Esophagus squamous epithelium (tissue), 5 donors: ENCODE measurements at places on chromosomes 5 and 9.

- no peak for DNase-seq
These were observed 10.1 kb downstream of the KCNV2 start for GRCh38 chr9:2727374-2727773.

DNA sequence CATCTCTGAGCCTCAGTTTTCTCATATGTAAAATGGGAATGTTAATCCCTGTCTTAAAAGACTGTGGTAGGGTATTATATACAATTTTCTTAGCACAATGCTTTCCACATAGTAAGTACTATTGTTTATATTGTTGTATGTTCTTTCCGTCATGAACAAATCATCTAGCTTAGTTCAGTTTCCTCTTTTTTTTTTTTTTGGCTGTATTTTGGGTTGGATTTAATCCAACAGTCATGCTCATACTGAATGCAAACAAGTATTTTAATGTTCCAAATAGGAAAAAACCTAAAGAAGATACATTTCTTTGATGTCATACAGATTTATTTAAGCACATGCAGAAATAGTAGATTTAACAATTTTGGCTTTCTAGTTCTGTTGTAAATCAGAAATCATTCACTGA, 95.1 kb downstream of the RNF180 start:
- no peak for DNase-seq

- DNase-seq, result no peak
These were observed 220.0 kb downstream of the PDE4D start for GRCh38 chr5:59673438-59674058.

- DNase-seq, result no peak
These were observed 18.9 kb downstream of the ZNF169 start for GRCh38 chr9:94277885-94278536.

- no peak for DNase-seq
These were observed 2163.5 kb upstream of the WWC1 start for GRCh38 chr5:166127766-166128570.

DNA sequence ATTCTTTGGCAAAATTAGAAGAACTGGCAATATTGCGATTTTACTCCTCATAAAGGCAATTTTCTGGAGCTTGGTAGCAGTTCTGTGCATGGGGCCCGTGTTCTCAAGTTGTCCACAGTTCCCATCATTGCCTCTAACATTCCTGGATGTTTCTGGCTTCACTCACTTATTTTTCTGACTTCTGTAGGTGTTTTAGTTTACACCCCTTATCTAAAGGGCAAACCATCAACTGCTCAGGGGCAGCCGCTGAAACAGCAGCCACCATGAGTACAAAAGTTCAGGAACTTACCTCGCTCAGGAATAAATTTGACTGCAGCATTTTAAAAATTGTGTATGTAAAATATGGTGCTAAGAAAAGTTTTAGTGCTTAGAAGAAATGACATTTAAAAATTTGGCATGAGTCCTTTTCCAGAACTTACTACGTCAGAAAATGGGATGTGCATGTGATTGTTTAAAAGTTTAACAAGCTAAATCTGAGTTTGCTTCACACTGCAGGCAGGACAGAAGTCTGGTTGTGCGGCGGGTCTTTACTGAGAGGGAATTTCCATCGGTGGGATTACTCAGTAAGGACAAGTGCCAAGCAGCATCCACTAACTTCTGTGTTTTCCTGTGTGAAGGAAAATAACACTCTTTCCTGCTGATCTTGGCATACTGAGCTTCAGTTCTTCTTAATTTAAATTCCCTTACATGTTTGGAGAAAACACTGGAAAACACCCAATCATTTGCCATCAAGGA, 261.7 kb downstream of the MAT2B start:
- no peak for DNase-seq

DNA sequence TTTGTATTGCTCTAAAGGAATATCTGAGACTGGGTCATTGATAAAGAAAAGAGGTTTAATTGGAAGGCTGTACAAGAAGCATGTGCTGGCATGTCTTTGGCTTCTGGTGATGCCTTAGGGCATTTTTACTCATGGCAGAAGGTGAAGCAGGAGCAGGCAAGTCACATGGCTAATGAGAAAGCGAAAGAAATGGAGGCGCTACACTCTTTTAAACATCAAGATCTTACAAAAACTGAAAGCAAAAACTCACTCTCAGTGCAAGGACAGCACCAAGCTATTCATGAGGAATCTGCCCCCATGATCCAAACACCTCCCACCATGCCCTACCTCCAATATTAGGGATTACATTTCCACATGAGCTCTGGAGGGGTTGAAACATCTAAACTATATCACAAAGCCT, 1458.8 kb upstream of the ACO1 start:
- DNase-seq, result no peak

DNA sequence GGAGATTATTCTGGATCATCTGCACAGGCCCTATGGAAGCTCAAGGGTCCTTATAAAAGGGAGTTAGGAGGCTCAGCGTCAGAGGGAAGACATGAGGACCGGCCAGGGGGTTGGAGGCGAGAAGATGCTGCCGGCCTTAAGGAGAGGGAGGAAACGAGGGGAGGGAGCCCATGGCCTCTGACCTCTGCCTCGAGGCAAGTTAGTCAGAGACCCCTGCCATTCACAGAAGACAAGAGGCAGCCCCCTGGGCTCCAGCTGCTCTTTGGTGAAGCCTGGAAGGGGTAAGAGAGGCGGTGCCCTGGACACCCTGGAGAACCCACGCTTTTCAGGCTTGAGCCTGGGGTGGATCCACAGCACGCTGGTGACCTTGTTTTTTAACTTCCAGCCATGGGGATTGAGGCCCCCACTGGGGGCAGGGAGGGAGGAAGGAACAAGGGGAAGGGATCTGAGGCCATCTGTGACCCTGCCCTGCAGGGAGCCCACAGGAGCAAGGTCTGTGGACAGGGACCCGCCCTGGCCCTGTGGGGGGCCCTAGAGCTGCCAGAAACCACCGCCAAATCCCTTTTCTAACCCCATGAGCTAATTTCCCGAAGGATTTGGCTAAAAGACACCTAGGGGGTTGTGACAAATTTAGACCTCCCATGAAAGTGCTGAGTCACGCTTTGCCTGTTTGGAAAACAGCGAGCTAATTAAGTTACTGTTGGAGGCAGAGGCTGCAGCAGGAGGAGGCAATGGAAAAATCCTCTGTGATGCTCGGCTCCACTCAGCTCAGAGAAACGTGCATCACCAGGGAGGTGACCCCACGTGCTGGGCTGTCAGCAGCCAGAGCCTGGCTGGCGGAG, 49.7 kb downstream of the OLFM1 start:
- no peak for DNase-seq

GRCh38 chr9:76358628-76359280, 35.5 kb downstream of the RFK start:
- no peak for DNase-seq

DNA sequence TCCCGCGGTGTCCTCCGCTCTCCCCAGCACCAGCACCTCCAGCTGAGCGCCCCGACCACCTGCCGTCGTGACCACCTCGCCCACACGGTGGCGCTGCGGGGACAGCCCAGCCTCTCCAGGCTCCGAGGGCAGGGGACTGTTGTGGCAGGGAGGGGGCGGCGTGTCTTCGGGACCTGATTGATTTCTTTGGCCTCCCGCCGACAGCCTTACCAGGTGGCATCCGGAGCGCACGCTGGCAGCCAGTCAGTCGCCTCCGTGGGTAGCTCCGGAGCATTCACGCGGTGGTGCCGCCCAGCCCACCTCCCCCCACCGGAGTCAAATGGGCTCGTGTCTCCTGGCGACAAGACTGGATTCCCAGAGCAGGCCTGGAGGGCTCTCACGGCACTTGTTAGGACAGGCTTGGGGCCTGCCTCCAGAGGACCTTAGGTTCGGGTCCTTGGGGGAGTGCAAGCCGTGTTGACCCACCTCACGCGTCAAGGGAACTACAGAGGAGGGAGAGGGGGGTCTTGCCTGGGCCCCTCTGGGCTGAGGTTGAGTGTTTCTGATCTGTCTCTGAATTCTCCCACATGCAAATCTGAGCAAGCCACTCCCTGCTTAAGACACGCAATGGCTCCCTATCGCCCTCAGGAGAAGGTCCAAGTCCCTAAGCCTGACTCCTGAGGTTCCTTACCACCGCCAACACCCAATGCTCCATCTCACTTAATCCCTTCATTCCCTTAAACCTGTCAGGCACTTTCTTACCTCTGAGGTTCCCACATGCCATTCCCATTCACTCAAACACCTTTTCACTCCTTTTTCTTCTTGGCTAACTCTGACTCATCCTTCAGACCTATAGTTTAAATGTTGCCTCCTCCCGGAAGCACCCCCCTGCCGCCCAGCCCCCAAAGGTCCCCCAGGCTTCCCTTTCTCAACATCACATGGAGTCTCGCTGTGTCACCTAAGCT, 51.2 kb upstream of the GGTA1 start:
- DNase-seq, result no peak

GRCh38 chr5:156667616-156668015, 182.5 kb upstream of the PPP1R2B start:
- DNase-seq, result no peak

GRCh38 chr5:170737591-170737990, 45.9 kb upstream of the GABRP start:
- no peak for DNase-seq

DNA sequence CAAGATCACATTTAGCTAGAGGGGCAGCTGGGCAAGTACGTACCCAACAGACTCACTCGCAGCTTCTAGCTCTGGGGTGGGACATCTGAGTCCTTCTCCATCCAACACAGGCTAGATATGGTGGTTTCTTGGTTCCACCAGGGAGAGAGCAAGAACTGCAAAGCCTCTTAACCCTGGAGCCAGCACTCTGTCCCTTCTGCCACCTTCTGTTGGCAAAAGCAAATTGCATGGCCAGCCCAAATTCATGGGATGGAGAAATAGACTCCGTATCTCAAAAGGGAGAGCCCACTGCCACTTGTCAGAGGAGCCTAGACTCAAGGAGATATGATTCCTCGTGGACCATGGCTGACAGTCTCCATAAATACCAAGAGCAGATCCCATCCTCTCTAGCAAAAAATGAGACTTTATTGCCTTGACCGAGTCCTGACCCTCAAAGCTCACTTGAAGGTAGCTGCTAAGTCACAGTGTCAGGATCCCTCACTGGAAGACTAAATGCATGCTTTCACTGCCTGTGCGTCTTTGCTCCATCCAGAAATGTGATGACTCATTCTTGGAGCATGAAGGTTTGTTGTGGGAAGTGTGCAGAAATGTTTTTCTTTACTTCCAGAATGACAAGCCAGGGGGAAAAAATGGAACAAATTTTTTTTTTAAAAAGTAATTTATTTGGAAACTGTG, 28.8 kb upstream of the ROR2 start:
- no peak for DNase-seq

DNA sequence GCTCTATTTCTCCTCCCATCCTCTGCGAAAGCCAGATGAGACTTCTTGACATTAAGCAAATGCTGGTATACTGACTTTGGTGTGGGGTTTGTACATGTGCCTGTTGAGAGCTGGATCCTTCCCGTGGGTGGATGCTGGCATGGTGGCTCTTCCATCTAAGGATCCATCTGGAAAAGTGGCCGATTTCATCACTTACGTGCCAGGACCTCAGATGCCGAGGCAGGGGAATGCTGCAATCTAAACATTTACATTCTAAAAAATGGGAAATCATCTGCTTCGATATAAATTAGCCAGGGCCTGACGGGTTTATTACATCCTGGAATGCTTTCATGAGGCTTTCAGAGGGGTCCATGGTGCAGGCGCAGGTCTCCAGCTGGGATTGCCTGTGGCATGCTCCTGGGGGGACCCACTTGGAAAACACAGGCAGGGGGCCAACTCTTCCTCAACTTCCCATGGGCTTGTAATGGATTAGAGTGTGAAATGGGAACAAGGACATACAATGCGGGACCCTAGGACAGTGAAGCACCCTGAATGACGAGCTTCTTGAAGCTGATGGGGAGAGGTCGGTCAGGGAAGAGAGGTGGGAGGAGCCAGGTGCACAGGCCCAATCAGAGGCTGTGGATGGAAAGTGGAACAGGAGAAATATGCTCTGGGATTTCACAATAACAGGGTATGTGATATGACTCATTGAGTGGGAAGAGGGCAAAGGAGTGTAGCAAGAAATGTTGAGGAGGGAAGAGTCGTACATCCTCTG, 105.5 kb upstream of the PITX1 start:
- no peak for DNase-seq

DNA sequence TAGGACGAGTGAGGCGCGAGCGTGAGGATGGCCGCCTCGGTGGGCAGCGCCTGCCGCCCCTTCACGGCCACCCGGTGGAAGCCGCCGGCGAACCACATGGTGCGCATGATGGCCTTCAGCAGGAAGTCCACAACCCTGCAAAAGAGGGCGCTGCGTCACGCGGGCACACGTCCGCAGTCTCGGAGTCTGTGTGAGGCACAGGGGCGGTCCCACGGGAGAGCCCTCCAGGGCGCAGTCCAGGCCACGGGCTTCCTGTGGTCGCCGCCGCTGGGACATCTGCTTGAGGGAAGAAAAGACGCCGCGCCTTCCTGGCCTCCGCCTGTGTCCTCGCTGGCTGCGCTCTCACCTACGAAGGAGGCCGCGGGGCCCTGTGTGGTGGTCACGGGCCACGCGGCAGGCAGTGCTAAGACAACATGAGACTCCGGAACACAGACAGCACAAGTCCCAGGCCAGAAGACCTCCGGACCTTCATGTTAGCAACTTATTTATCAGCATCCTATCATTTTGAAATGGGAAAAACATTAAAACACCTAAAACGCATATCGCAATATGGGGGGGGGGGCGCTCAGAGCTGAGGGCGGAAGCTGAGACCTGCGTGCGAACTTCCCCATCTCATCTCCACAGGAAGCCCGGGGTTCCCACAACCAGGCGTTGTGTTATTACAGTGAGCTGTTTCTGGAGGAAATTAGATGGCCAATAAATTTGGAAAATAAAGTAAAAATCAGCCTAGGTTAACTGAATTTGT, 28.8 kb downstream of the LPCAT1 start:
- peak; percentile 19 for DNase-seq

DNA sequence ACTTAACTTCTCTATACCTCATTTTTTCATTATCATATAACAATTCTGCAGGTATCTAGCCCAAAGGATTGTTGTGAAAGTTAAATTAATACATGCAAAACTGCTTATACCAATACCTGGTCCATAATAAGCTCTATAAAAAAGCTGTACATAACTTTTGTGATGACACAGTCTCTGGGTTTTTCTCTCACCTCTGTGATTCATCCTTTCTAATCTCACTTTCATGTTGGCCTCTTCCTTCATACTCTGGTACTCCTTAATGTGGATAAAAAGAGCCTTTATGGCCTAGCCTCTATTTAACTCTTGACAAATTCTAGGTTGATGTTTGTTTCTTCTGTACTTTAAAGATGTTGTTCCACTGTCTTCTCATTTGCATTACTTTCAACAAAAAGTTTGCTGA, 162.9 kb upstream of the ACOT12 start:
- no peak for DNase-seq

DNA sequence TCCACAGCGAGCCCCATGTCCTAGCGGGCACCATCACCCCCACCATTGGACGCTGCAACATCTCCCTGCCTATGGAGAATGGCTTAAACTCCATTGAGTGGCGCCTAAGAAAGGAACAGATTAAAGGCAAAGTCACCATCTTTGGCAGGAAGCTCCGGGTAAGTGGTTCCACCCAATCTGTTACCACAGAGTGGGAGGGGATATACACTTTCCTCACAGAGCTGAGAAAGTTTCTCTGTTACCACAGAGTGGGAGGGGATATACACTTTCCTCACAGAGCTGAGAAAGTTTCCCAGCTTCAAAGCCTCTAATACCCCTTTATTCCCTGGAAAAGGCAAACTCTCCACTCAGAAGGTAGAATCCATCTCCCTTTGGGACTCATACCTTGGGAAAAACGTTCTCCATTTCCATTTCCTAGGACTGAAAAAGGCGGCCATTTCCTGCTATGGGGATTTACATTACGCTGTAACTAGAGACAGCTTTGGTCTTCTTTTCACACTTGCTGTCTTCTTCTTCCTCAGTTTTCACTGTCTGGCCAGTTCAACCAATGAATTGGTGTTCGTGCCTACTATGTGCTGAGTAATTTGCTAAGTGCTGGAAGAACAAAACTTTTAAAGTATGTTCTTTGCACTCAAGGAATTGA, 63.4 kb upstream of the WWC1 start:
- no peak for DNase-seq
